Stimulated activated CD8-positive, alpha-beta memory T cell treated with anti-CD3 and anti-CD28 coated beads, Interleukin-2, amount 100 ng/mL, for 1 hour (primary cell): ENCODE measurements at places on chromosomes 12 and 14.

DNA sequence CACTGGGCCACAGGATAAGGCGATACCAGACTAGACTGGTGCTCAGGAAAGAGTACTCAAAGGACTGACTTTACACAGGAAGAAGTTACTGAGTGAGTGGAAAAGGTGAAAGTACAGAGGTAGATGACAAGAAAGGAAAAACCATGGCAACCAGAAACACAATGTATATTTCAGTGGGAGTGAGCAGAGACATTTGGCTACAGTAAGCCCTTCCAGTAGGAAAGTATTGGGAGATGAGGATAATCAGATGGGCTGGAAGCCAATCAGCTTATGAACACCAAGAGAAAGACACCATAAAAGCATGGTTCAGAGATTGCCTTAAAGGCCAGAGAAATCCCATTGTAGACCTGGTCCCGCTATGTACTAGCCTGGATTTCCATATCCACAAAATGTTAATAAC is 51.6 kb downstream of the TMTC1 start:
- DNase-seq = no peak

DNA sequence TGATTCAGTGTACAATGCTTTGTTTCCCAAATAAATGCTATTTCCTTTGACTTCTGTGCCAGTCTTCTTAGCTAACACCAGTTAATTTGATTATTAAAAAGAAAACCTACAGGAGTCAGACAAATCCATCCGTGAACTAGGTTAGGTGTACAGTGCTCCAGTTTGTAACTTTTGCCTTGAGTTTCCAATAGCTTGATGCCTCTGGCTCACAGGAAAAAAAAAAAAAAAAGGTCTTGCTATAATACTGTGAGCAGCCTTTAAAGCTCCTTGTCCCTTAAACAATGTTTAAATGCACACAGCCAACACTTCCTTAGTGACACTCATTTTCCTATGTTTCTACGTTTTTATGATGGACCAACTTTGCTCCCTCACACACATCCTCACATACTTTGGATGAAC is 71.8 kb upstream of the TMX1 start:
- DNase-seq = no peak

DNA sequence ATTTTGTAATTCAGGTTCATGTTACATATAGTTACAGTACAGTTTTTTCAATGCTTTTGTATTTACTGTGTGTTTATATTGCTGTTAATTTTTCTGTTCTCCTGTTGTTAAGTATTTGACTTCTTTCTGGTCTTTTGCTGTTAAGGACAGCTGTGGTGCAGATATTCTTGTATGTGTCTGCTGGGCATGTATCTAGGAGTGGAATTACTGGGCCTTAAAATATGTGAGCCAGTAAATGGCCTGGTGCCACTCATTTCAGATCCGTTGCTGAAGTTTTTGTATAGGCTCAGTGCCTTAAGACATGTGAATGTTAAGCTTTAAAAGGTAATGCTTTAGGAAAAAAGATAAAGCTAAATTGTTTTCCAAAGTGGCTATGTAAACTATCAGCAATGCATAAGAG is 87.3 kb downstream of the TTLL5 start:
- no peak for DNase-seq

GRCh38 chr14:35419429-35419841 is 14.9 kb upstream of the NFKBIA start:
- no peak for DNase-seq

DNA sequence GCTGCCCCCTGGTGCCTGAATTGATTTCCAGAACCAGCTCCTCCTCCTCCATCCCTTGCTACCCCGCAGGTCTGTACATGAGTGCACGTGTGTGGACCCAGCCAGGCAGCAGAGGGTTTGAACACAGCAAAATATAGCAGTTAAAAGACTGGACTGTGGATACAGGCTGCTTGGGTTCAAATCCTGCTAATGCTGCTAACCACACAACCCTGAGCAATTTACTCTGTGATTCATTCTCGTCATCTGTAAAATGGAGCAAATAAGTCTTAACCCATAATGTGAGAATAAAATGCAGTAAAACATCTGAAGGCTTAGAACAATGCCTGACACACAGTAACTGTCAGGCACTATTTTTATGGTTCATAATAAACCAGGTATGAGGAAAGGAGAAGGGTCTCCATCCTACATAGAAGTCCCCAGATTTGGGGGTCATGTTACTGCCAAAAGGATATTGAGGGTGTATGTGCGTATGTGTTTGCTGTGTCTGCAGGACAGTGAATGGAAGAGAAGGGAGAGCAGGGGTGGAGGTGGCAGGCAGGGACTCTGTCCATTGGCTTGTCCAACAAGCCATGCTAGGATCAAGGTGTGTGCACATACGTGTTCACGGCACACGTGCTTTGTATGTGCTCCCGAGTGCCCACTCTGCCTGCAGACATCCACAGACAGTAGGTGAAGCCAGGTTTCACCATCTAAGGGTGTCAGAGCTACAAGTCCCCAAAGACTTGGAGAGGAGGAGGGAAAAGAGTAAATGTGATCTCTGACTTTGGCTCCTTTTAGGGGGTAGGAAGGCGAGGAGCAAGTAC is 1.5 kb upstream of the STAT6 start:
- no peak for DNase-seq

- DNase-seq = no peak
Observed at GRCh38 chr12:32298917-32299316, 100.4 kb upstream of the FGD4 start.

- no peak for DNase-seq
Observed at GRCh38 chr14:33668066-33668465, 282.8 kb downstream of the EGLN3 start.

GRCh38 chr12:40999210-40999609 is 188.9 kb upstream of the PDZRN4 start:
- DNase-seq = no peak
